ENCODE measurements at places on chromosomes 13 and 19.

DNA sequence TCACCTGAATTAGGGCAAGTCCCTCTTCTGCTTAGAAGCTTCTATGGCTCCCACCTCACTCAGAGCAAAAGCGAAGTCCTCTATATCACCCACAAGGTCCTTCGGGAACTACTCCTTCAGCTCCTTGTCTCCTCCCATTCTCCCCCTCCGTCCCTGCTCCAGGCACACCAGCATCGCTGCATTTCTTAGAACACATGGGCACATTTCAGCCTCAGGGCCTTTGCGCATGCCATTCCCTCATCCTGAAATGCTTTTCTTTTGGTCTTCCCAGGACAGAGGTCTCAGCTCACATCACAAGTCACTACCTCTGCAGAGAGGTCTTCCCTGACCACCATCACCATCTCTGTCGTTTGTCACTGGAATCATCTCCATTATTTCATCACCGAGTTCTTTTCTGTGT, 4.0 kb downstream of the S1PR5 start:
- DNase-seq, result no peak

GRCh38 chr19:28307487-28307886, 905.5 kb downstream of the UQCRFS1 start:
- DNase-seq, result no peak

GRCh38 chr13:102830646-102831045, 15.2 kb upstream of the ERCC5 start:
- no peak for DNase-seq

GRCh38 chr13:98542568-98543377, 34.1 kb downstream of the STK24 start:
- no peak for DNase-seq

- no peak for DNase-seq
These were observed 42.1 kb upstream of the C13orf46 start for GRCh38 chr13:114015969-114016295.

- DNase-seq, result no peak
These were observed 15.2 kb upstream of the SHFL start for GRCh38 chr19:10070730-10071446.

DNA sequence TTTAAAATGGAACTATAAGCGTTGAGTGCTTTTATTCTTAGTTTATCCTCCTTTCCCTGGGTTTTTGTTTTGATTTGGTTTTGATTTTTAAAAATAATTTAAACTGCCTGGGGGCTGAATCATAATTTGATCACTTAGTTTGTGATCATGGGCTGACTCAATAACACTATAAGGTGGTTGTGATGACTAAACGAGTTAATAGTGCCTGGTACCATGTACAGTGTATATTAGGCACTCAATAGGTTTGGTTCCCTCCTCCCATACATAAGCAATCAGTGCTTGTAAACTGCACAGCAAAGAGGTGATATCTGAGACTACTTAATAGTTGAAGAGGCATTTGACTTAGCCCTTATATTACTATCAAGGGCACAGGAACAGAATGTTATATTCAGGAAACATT, 200.9 kb upstream of the RFC3 start:
- DNase-seq, result no peak

GRCh38 chr13:80873589-80873988, 532.7 kb upstream of the SPRY2 start:
- DNase-seq, result peak; percentile 27

- peak; percentile 41 for DNase-seq
These were observed 103.9 kb upstream of the UBL3 start for GRCh38 chr13:29954082-29955028.

GRCh38 chr19:56141417-56141993, 418 bp downstream of the ZNF444 start:
- no peak for DNase-seq

DNA sequence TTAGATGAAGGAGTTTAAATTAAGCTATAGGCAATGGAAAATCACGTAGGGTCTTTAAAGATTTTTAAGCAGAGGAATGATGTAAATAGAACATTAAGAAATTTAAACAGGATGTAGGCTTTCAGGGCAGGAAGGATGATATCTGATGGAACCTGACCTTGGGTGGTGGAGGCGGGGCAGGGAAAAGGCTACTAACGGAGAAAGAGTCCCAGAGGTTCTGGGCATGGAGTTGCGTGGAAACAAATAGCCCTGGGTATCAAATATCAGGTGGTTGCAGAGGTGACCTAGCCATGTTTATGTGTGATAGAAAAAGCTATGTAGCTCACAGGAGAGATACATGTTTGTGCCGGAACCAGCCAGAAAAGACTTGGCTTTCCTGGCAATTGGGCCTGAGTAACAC, 7.8 kb upstream of the CDK8 start:
- no peak for DNase-seq

- DNase-seq, result no peak
These were observed 5.7 kb upstream of the CD70 start for GRCh38 chr19:6596621-6597020.

DNA sequence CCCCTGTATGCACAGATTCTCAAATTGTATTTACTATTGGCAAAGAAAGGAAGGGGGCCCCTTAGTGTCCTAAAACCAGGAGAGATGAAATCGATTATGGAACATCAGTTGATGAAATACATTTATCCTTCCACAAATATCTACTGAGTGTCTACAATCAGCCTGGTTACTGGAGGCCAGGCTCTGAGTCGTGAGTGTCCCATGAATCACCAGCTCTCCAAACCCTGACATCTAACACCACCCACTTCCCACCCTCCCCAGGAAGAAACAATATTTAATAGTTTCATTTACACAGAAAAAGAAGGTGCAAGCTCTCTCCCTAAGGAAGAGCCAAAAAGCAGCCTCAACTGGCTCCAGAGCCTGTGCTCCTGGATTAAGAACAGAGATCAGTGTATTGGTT, 25.2 kb downstream of the KCTD15 start:
- DNase-seq, result no peak

DNA sequence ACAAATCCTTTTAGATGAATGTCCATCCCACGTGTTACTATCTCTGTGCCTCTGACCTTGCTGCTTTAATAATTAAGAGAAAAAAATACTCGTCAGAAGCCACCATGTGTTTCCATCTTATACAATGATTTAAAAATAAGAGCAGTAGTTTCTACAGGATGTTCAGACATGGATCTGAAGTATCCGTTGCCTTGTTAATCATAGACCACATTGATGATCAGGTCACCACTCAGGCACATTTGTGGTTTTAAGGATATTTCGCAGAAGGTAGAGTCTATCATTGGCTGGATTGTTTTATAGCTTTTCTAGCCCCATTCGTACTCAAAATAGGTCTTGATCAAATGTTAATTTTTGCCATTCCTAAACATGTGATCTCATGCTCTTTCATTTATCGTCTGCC, 710.0 kb upstream of the ARGLU1 start:
- no peak for DNase-seq

DNA sequence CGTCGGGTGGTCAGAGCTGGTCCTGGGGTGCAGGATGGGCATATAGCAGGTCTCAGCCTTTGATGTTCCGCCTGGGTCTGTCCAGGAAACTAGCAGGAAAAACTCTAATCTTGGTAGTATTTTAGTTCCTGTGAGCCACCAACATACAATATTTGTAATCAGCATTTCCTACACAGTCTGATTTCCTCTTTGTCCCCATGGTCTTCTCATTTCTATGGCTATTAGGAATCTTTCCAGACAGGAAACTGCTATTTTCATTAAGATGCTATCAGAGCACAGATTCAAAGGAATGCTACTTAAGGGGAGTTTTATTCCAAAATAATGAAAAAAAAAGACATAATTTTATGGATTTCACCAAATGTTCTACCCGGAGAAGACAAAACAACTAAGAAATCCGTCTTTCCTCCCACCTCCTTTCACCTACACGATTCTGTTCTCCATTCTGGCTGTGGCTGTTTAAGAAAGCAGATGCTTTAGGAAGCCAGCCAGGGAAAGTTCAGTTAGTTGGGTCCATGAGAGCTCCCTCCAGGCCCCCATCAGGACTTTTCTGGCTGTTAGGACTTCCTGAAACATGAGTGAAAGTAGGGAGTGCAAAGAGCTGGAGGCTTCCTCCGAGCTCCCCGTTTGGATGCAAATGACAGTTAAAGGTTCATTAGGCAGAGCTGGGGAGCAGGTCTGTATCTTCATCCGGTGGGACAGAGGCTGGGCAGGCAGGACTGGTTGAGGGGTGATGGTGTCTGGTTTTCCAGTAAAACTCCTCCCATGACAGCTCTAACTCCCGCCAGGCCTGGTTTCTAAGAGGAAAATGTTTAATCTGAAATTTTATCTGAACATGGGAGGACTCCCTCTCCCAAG, 36.3 kb downstream of the SHISA2 start:
- no peak for DNase-seq

- DNase-seq, result peak; percentile 62
These were observed 608 bp downstream of the MYADM start for GRCh38 chr19:53868091-53868891.

DNA sequence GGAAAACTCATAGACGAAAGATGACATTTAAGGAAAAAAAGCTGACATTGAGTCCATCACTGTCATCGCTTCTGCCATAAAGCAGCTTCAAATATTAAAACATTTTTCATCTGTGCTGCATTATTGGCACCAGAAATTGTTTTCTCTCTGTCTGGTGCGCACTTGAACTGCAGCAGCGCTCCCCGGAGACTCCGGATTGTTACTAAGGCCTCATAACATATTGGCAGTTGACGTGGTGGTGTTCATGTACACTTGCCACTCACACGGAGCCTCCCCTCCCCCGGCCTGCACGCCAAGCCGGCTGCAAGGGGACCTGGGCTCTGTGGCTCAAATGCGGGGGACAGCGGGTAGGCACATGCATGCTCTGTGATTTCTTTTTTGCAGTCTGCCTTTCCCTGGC, 203.2 kb downstream of the TSHZ3 start:
- DNase-seq, result no peak

- DNase-seq, result peak; percentile 38
These were observed 156.6 kb downstream of the TM9SF2 start for GRCh38 chr13:99657848-99658260.

- no peak for DNase-seq
These were observed 23.3 kb downstream of the SIGLECL1 start for GRCh38 chr19:51274049-51274770.

DNA sequence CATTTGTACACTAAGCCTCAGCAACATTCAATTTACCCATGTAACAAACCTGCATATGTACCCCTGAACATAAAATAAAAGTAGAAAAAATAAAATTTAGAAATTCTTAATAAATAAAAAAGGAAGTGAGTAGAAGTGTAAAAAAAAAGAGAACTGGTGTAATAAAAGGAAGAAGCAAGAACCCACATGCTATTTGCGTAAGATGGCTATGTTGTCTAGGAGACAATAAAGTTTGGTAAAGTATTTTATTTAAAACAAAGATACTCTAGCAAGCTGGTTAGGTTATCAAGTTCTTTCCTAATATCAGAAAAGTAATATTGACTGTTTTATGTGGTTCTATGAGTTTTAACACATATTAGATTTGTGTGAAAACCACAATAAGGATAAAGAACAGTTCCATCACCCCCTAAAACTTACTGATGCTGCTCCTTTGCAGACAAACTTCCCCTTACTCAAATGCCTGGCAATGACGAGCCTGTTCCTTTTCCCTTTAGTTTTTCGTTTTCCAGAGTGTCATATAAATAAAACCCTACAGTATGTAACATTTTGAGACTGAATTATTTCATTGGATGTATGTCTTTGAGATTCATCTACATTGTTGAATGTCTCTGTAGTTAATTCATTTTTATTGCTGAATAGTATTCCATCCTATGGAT, 98.9 kb downstream of the TNFSF13B start:
- peak; percentile 6 for DNase-seq

- no peak for DNase-seq
These were observed 122.7 kb downstream of the RAB20 start for GRCh38 chr13:110438776-110439175.

- DNase-seq, result no peak
These were observed 191.1 kb downstream of the RGCC start for GRCh38 chr13:41648314-41648935.

DNA sequence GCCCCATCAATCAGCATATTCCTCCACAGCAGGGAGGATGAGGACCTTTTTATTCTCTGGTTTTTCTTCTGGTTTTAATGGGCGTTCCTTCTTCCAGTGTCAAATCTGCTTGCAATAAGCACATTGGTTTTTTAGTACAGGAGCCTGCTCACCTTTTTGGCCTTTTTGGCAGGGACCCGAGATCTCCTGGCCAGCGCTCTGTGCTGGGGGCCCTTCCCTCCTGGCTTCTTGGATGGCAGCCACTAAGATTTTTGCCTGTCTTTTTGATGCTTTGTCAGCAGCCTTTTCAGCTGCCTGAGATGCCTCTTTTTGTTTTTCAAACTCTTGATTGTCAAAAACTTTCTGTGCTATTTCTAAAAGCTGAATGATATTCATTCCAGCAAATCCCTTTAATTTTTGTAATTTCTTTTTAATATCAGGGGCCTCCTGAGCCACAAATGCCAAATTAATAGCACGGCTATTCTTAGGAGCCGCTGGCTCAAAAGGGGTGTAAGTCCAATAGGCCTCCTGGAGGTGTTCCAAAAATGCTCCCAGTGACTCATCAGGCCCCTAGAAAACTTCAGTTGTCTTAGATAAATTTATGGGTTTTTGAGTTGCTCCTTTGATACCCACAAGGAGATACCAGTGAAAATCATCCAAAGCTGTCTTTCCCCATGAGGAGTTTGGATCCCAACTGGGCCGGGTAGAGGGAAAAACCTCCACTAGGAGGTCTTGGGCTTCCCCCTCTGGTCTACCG, 73.0 kb downstream of the ZNF100 start:
- no peak for DNase-seq

GRCh38 chr19:56838024-56838908, 2.3 kb downstream of the PEG3 start:
- DNase-seq, result no peak

DNA sequence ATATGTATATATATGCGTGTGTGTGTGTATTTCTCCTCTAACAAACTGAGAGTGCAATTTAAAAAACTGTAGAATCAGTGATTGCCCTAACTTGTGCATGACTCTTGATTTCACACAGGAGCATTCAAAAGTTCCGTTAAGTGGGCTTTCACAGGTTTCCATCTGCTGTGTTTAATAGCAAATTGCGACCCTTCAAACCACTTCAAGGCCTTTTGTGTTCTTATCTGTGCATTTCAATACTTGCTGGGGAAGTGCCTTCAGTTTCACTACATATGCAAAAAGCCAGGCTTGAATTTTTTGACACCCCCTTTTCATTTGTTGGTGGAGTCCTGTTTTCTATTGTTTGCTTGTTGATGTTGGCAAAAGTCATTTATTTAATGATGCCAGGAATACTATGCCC, 158.0 kb downstream of the TM9SF2 start:
- no peak for DNase-seq

Data from CD4-positive, alpha-beta T cell treated with Interferon alpha-2 for 1 hour (primary cell).